ENCODE measurements at places on chromosomes 2 and 18.

DNA sequence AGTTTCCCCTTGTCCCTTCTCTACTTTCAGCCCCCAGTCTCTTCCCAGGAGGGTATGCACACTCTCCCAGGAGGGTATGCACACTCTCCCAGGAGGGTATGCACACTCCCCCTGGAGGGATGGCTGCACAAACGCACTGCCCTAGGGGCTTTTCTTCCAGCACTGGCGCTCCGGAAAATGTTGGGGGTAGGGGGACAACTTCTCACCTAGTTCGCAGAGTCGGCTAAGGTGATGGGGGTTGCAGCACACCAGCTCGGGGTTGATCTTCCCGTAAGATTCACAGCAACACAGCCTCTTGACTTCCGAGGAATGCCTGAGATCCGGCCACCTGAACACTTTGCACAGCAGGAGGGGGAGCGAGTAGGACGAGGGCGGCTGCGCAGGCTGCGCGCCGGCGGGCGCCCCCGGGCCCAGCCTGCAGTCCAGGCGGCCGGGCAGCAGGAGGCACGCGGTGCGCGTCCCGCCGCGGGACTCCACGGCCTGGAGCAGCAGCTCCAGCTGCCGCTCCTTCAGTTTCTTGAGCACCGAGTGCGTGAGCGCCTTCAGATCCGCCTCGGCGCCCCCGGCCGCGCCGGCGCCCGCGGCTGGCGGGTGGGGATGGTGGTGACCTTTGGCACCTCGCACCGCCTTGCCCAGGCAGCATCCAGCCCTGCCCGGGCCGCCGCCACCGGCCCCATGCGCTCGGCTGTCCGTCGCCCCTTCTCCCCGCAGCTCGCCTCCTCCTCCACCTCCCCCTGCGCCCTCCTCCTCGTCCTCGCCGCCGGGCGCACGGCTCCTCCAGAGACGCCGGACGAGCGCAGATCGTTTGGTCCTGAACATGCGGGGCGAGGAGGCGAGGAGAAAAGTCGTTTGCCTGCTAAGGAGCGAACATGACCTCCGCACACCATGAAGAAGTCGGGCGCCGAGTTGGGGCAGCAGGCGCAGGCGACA is 894 bp downstream of the SMAD7 start:
- no peak for DNase-seq

DNA sequence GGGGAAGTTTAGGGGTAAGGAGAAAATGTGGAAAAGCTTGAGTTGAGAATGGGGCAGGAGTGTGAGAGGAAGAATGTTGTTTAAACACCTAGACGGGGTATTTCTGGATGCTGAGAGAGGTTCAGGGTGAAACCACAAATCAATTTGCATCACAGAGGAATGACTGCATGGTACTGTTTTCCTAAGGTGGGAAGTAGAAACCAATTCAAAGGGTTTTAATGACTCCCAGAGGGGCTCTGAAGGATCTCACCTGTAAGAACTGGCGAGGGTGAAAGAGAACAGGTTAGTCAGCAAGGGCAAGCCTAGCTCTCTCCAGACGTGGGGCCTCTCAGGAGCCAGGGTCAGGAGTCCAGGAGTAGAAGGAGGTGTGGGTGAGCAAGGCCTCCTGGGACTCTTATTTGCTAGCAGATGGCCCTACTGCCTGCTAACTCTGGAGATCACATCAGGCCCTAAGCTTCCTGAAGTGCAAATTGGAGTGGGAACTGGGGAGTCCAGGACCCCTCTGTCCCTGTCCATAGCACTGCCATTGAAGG is 133.0 kb upstream of the CELF4 start:
- no peak for DNase-seq

GRCh38 chr2:74366036-74366435 is 14.1 kb downstream of the DCTN1 start:
- DNase-seq = no peak

DNA sequence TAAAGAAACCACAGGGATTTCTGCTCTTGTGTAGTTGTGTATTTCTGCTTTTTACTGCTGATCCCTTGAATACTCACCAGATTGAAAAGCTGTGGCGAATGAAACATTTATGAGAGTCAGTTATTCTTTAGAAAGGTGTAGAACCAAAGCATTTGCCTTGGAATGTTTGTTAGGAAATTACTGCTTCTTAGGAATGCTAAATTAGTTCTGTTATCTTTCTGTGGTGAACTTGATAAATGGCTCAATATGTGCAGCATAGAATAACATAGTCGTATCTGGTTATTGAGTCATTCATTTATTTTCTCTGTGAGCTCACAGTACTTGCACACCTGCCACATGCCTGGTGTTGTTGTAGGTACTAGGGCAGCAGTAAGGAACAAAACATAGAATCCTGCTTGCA is 57.0 kb upstream of the FAM237A start:
- DNase-seq = no peak

DNA sequence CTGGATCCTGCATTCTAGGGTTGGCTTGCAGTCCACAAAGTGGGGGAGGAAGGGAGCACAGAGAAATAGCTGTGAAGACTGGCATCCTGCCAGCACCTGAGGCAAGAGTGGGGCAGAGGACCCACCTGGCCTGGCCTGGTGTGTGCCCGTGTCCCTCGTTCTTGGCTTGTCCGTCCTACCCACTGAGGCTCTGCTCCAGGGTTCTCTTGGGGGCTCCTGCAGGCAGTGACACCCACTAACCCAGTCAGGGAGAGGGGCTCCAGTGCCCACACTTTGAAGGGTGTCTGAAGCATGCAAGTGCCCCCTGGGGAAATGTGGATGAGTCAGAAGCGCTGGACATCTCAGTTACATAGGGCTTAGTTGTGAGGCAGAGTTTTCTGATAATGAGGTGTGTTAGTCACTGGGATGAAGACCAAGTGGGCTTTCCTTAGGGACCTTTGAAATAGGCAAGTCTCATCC is 79.4 kb downstream of the SLC4A3 start:
- DNase-seq = no peak
